ENCODE measurements at places on chromosomes 16 and 17.

DNA sequence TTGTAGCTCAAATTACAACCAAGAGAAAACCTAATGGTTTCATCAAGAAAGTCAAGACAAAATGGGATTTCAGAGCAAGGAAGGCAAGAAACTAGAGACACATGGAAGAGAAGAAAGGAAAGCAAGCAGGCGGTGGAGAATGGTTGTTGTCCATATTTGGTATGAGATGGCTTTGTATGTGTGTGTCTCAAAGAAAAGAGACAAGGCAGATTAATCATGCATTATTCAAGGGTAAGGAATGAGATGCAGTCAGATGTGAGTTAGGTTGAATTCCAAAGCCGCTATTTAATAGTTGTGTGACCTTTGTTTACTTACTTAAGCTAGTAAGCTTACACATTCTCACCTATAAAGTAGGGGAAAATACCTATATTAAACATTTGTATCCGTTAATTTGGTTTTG lies 1029.6 kb downstream of the CDH11 start:
- no peak overlapping the region for H3K27ac ChIP-seq
- DNase-seq, result no peak
- H3K4me1 ChIP-seq, result no peaks in the 10 kb centered on the region
- H3K4me3 ChIP-seq, result no peak overlapping the region
- H3K36me3 ChIP-seq, result no peaks in the 10 kb centered on the region
- no peaks in the 10 kb centered on the region for H3K27me3 ChIP-seq

DNA sequence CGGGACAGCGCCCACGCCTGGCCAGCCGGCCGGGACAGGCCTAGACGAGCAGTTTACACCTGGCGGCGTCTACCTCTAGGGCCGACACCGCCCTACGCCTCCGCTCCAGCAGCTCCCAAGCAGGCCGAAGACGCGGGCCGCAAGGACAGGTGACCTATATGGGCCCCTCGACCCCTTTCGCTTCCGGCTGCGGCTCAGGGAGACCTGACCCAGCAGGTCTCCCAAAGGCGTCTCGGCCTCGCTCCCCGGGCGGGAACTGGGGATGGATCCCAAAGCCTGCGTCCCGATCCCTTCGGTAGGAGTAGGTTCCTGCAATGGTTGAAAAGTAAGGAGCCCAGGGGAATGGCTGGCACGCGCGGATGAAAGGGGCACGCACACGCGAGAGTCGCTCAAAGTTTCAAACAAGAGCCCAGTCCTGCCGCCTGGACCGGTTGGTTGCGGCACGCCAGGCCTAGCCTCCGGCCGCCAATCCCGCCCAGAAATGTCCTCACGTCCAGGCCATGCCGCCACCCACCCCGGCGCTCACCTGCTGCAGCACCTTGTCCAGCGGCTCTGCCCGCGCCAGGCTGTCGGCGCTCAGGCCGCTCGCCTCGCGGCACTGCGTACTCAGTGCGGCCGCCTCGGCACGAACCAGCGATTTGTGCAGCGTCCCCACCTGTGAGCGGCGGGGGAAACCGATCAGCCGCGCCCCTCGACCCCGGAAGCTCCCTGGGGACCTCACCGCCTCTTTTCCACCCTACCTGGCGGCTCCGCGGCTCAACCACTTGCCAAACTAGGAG lies 630 bp downstream of the ESRP2 start:
- no peaks in the 10 kb centered on the region for H3K27me3 ChIP-seq
- H3K36me3 ChIP-seq, result no peaks in the 10 kb centered on the region
- no peak overlapping the region for H3K27ac ChIP-seq
- H3K4me3 ChIP-seq, result peak overlapping the region; percentile 46
- H3K4me1 ChIP-seq, result peaks cover 43% of the 10 kb centered on the region
- DNase-seq, result no peak

DNA sequence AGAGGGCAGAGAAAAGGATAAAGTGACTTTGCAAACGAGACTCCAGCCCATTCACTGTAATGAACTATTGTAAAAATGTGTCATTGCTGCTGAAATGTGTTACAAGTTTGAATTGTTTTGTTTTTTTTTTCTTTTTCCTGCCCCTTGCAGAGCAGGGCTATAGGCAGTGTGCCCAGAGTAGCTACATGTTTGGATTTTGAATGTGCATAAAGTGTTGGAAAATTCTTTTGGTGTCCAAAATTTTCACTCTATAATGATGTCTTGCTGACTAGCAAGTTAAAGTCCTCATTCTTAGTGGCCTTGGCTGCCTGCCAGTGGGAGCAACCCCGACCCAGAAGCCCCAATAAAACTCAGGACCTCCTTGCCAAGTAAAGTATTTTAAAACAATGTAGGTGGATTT lies 66.5 kb downstream of the IGF2BP1 start:
- H3K27ac ChIP-seq, result no peak overlapping the region
- H3K27me3 ChIP-seq, result no peaks in the 10 kb centered on the region
- no peak overlapping the region for H3K4me3 ChIP-seq
- H3K4me1 ChIP-seq, result no peaks in the 10 kb centered on the region
- DNase-seq, result no peak

- H3K27me3 ChIP-seq, result no peaks in the 10 kb centered on the region
- no peak overlapping the region for H3K27ac ChIP-seq
Observed at GRCh38 chr16:74291577-74292208, 4.9 kb upstream of the PSMD7 start.

GRCh38 chr17:21269394-21269793 lies 15.1 kb upstream of the MAP2K3 start:
- H3K4me1 ChIP-seq, result peaks cover 22% of the 10 kb centered on the region
- no peak overlapping the region for H3K27ac ChIP-seq
- H3K27me3 ChIP-seq, result no peaks in the 10 kb centered on the region
- H3K36me3 ChIP-seq, result no peaks in the 10 kb centered on the region
- H3K4me3 ChIP-seq, result no peak overlapping the region
- no peak for DNase-seq

DNA sequence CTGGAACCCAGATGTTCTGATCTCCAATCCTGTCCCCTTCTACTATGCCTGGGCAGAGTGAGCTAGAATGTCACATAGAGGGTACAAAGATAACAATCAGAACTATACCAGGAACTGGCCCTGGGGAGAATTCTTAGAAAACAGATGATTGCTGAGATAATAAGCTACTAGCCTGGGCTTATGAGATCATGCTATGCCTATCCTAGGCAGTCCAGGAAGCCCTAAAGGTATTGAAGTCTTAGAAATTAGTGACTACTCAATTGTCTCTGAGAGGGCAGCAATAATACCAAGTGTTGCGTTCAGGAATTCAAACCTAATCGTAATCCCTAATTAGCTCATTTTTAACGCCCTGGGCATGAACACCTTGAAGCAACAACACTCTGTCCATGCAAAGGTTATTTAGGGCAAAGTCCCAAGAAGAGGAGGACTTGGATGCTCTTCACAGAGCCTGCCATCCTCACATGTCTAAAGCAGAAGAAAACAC lies 77.1 kb downstream of the MMD start:
- peaks cover 8% of the 10 kb centered on the region for H3K4me1 ChIP-seq
- no peak for DNase-seq
- no peaks in the 10 kb centered on the region for H3K36me3 ChIP-seq
- peaks cover 11% of the 10 kb centered on the region for H3K27me3 ChIP-seq

- peaks cover 50% of the 10 kb centered on the region for H3K4me1 ChIP-seq
- peak within 1 kb of the TSS; percentile 74 for H3K27ac ChIP-seq
- DNase-seq, result no peak
- H3K27me3 ChIP-seq, result no peaks in the 10 kb centered on the region
Observed at GRCh38 chr17:7043497-7044198, at the start of gene SLC16A11. Gene SLC16A11 (minus strand): TSS chr17:7044092. CDS start chr17:7043513, 579 bp downstream.

DNA sequence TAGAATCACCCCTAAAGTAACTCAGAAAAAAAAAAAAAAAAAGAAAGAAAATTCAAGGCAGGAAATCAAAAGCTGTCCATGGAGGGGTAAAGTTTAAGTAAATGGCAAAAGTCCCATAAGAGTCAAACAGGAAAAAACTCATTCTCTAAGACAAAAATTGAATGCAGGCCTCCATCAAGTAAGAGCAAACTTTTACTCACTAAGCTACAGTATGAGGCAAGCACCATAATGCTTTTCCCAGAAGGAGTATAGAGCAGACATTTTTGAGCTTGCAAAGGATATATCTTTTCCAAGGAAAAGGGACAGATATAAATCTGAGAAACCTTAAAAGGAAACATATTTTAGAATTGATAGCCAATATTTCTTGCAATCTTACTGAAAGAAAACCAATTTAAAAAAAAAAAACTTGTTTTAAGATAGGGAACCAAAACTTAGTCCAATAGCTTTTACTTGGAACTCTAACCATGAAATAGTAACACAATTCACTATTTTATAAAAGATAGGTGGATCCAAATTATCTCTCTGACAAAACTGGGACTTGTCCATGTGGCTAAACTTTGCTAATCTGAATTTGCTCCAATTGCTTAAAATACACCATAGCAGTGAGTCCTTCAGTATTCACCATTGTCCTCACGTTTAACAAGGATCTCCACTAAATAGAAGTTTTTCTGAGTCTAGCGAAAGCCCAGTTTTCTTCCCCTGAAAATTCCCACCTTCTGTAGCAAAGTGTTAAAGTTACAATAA lies 99.8 kb downstream of the CDH11 start:
- no peak for DNase-seq
- no peaks in the 10 kb centered on the region for H3K27me3 ChIP-seq
- H3K4me1 ChIP-seq, result no peaks in the 10 kb centered on the region
- no peak overlapping the region for H3K4me3 ChIP-seq

- H3K4me3 ChIP-seq, result no peak overlapping the region
- H3K27me3 ChIP-seq, result no peaks in the 10 kb centered on the region
- peaks cover 66% of the 10 kb centered on the region for H3K4me1 ChIP-seq
- peaks cover 30% of the 10 kb centered on the region for H3K36me3 ChIP-seq
Observed at GRCh38 chr16:31194898-31195297, 7.7 kb downstream of the PYCARD start.

Data from naive thymus-derived CD8-positive, alpha-beta T cell (primary cell).